ENCODE measurements at places on chromosomes 16 and 17.

- no peak for DNase-seq
Observed at GRCh38 chr17:11331547-11332513, 90.8 kb downstream of the SHISA6 start.

- DNase-seq, result no peak
Observed at GRCh38 chr17:70089513-70090148, 14.6 kb downstream of the KCNJ16 start.

GRCh38 chr16:72455743-72456659 is 284.0 kb upstream of the PMFBP1 start:
- no peak for DNase-seq

- DNase-seq, result no peak
Observed at GRCh38 chr16:10067835-10068234, 114.4 kb downstream of the GRIN2A start.

- no peak for DNase-seq
Observed at GRCh38 chr16:81634380-81635062, 144.6 kb upstream of the PLCG2 start.

- no peak for DNase-seq
Observed at GRCh38 chr17:50629902-50630301, 4.8 kb upstream of the ABCC3 start.

- no peak for DNase-seq
Observed at GRCh38 chr16:65117811-65118448, 3.9 kb downstream of the CDH11 start.

DNA sequence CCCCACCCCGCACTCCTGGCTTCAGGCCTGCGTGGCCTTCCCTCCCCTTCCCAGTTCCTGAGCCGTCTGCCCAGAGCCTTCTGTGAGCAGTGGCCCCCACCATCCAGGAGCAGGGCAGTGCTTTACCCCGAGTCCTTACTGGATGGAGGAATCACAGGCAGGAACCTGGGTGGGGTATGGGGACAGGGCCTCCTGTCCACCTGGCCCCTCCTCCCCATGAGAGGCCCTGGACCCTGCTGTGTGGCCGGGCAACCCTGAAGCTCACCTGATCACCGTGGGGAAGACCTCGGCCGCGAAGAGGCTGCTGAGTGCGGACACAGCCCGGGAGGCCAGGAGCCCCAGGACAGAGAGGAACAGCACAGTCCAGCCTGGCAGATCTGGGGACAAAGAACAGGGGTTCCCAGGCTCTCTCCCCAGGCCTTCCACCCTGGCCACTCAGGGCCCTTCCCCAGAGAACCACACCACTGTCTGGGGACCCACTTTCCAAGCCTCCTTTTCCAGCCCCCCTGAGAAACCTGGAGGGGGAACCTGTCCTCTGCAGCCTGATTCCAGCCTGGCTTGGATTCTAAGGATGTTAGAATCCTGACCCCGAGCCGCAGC is 3.2 kb downstream of the SLC22A31 start:
- no peak for DNase-seq

DNA sequence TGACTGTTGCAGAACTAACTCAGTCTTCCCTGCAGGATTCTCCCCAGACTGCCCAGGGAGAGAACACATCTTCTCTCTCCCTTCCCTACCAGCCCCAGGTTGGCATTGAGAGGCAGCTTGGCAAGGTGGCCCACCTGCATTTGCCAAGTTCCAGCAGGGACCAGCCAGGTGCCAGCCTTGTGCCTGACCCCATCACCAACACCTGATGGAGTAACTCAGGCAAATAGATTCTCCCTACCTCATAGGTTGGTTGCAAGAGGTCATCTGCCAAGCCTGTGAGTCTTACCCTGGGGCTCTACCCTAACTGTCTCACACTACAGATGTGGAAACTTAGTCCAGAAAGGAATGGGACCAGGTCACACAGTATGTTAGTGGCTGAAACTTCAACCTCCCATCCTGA is 20.4 kb downstream of the BEAN1 start:
- DNase-seq, result no peak

- DNase-seq, result no peak
Observed at GRCh38 chr16:68839831-68840230, 3.5 kb upstream of the TANGO6 start.

DNA sequence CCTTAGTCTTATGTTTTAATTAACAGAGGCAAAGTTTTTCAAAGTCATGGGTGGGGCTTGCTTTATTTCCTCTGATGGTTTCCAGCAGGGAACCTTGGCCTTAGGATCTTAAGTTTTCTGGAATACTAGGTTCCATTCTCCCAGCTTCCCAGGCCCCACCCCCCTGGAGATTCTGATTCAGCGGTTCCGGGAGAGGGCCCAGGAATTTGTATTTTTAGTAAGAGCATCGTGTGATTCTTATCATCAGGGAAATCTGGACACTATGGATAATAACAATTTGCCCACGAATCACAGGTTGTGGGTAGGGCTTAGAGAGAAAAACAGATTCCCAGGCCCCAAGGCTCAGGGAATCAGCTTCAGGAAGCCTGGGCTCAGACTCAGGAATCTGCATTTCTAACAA is 263.6 kb downstream of the NTN1 start:
- no peak for DNase-seq

GRCh38 chr17:31008374-31009041 is 37.7 kb downstream of the RNF135 start:
- no peak for DNase-seq

DNA sequence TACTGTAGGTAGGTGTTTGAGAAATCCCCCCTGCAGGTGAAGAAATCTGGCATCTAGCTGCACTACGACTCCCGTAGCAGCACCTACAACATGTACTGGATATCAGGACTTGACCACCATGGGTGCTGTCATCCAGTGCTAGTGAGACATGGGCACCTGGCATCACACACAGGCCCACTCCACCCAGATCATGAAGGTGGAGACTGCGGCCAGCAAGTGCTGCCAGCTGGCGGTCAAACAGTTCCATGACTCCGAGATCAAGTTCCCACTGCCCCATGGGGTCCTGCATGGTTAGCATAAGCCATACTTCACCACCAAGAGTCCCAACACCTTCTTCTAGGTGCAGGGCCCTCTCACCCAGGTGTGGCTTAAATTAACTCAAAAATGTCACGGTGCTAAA is 213.0 kb upstream of the C17orf78 start:
- DNase-seq, result no peak

- no peak for DNase-seq
Observed at GRCh38 chr17:6460531-6461161, 16.4 kb downstream of the PIMREG start.

- DNase-seq, result no peak
Observed at GRCh38 chr17:3961564-3962047, 2.6 kb downstream of the ATP2A3 start.

DNA sequence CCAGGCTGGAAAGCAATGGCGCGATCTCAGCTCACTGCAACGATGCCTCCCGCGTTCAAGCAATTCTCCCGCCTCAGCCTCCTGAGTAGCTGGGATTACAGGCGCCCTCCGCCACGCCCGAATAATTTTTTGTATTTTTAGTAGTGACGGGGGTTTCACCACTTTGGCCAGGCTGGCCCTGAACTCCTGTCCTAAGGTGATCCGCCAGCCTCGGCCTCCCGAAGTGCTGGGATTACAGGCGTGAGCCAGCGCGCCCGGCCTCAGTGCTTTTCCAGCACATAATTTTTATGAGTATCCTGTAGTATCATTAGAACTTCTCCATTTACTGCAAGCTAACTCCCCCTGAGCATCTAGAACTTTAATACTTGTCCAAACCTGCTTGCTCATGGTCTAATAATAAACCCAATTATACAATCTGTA is 1.8 kb downstream of the UBE2G1 start:
- no peak for DNase-seq

DNA sequence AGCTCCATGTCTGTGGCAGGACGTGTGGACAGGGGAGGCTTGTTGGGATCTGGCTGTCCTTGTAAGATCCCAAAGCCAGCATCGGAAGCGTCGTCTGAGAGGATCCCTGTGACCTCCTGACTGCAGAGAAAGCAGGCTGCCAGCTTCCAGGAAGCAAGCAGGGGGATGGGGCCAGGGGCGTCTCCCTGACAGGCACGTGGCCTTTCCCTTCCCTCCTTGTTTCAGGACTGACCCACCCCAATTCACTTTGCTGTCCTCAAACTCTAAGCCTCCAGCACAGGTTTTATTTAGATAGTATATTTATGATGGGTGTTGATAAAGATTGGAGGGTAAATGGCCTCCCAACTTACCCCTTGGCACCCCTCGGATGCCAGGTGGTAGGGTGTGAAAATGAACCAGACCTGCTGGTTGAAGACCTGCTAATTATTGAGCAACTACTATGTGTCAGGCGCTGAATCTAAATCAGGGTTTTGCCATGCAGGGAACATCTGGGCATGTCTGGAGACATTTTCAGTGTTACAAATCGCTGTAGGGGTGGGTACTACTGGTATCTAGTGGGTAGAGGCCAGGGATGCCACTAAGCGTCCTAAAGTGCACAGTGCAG is 24.5 kb downstream of the SOCS1 start:
- no peak for DNase-seq

GRCh38 chr16:11322823-11323222 is 22.4 kb upstream of the RMI2 start:
- no peak for DNase-seq

- no peak for DNase-seq
Observed at GRCh38 chr16:27253526-27253930, 15.0 kb downstream of the NSMCE1 start.

GRCh38 chr17:40648384-40648968 is 858 bp upstream of the SMARCE1 start:
- no peak for DNase-seq

DNA sequence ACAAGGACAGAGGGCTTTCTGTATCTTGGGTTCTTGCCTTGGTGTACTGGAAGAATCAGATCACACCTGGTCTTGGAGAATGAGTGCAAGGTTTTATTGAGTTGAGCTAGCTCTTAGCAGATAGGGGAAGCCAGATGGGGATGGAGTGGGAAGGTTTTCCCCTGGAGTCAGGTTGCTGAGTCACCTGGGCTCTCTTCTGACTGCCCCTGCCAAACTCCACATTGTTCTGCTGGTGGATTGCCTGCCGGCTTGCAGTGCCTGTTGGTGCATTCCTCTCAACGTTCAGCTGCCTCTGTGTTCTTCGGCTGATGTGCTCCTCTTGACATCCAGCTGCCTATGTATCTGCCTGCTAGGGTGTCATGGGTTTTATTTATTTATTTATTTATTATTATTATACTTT is 1431.1 kb downstream of the CDH8 start:
- no peak for DNase-seq

- DNase-seq, result no peak
Observed at GRCh38 chr16:70437017-70437581, 1.8 kb downstream of the ST3GAL2 start.

DNA sequence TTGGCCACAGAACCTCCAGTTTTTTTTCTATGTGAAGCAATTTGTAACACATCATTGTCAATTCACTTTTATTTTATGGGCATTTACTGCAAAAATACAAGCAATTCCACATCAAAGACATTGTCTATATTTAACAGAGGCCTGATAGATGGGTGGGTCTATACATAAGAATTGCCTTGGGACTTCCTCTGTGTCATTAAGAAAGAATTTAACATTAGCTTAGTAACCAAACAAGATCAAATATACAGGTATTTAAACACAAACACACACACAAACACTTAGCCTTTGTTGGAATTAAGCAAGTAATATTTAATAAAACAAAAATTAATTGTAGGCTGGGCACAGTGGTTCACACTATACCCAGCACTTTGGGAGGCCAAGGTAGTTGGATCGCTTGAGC is 4.3 kb upstream of the PITPNC1 start:
- DNase-seq, result no peak

DNA sequence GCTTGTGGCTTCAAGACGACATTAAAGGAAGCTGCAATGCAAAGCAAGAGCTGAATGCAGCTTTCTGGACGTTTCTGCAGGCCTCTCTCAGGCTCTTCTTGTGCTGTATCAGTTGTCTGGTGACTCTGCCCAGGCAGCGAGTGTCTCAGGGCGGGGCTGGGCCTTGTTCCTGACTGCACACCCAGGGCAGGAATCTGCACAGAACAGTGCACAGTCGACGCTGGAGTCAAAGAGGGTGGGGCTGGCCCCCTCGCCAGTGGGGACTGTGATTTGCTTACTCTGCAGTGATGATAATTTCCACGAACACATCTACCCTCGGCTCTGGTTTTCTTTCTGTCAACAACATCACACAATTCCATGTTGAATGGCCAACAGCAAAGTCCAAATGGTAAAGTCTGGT is 60.7 kb downstream of the IRF8 start:
- DNase-seq, result no peak

DNA sequence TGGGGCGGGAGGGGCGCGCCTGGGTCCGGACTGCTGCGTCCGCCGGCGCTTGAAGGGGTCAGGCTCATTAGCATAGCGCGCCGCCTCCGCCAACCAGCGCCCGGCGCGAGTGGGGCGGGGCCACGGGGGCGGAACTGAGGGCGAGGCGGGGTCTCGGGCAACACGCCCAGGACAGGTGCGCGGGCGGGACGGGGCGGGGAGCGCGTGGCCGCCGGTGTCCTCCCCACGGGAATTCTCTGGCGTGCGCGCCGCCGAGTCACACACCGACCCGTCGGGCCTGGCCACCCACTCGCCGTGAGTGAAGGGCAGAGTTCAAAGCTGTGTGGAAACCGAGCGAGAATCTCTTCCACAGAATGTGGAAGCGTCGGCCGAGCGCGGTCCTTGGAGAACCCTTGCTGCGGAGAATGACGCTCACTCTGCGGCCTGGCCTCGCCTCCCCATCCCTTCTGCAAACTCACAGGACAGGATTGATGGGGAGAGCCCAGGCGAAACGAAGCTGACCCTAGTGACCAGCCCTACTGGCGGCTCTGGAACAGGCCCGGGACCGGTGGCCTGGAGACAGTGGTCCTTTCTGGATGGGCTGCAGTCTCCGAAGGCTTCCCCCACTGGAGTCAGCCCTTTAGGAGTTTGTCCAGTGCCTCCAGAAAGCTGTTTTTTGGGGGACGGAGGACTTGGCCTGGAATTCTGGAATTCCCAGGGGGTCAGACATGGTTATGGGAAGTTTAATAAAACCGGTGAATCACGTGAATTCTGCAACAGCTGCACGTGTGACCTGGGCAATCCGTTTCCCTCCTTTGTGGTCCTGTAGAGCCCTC is at the start of gene SNAI3:
Gene SNAI3, minus strand, starts transcription at position 69 of the 815 bp plus-strand sequence. CDS start 101 bp downstream, outside the sequence.
- DNase-seq, result no peak

DNA sequence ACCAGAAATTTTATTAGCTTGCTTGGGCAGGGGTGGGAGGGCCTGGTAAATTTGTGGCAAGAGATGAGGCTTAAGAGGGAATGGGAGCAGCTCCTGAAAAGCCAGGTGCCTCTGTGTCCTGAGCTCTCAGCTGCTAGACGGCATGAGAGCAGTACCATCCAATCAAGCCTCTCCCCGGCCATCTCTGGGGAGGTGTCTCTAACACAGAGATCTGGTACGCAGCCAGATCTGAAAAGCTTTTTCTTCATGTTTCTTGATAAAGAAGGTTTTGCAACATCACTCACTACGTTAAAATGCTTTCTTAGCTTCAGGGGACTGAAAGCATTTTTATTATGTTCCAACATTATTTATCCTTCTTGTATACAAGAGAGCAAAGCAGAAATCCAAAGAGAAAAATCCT is 488.2 kb downstream of the RBFOX1 start:
- no peak for DNase-seq

DNA sequence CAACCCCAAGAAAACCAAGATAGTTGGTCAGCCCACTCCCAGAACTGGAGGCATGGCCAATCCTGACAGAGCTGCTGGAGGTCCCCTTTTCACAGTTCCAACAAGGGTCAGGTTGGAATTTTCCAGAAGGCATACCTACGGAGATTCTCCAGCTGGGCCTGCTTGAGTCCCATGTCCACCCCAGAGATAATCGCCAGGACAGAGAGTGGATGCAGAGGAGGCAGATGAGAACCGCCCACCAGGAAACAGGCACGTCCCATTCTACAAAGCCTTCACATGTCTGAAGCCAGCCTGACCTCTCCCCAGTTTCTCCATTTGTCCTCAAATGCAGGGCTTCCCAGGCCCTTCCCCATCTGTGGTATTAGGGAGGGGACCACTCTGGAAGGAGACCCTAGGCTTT is 47.4 kb upstream of the SMURF2 start:
- no peak for DNase-seq
